Upper lobe of right lung (tissue), 1 donor: ENCODE measurements at places on chromosomes 6 and 20. TPM values are rescaled to one million over a fixed set of nuclear protein-coding genes. Genes with fewer than 3 reads are reported as not detected.

Gene FAM83C
- total RNA-seq = not detected

Gene PHACTR3
- total RNA-seq = 18.2 TPM

DNA sequence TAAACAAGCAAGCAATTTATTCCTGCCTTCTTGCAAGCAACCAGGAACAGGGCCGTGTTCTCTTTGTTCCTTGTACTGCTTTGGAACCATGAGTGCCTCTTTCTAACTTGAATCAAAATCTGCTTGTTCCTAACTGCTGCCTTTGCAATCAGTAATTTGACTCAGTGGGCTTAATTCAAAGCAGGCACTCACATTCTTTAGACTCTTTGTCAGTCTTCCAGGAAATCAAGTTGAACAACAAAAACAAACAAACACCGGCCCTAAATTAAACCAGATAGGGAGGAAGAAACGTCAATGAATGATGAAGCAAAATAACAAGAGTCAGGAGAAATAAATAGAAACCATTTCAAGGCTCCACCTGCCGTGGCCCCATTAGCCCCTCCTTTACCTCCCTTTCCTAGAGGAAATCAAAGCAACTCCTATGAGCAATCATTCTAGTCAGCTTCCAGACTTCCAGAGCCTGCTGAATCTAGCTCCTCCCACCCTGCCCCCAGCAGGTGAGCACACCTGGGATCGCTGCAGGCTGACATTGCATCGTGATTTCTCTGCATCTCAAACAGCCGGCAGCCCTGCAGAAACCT lies 582.2 kb upstream of the FLRT3 start:
- peak; percentile 66 for DNase-seq

DNA sequence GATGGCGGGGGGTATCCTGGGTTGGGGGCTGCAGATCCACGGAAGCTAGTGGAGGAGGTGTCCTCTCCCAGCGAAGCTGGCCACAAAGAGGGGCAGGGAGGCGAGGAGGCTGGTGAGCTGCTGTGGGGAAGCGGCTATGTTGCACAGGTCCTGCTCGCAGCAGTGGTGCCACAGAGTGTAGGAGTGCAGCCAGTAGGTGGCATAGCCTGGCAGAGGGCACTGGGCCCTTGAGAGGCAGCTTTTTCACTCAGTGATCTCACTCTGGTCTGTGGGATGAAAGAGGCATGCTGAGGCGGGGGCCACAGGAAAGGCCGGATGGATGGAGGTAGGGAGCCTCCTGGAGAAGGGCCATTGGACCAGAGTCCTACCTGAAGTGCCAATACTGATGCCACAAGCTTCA lies 2.9 kb upstream of the LY6G6D start:
- DNase-seq = no peak

DNA sequence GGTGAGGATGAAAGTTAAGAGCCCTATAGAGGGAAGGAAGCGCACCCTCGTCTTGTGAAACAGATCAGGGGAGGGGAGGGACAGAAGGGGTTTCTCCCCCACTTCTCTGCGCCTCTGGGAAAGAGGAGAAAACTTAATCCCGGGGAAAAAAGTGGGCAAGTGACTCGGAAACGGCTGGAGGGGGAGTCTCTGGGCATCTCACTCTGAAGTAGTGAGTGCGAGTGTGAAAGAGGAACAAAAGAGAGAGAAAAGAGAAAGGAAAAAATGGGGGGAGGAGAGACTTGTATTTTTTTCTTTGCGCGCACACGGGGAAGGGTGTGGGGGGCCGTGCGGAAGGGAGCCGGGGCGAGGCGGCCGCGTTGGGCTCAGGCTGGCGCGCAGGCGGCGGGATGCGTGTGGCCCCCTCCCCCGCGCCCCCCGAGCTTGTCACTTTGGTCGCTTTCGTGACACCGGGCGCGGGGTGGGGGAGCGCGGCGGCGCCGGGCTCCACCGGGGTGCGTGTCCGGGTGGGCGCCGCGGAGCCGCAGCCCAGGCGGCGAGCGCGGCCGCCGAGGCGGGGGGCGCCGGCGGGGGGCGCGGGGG lies 454 bp downstream of the L3MBTL3 start:
- no peak for DNase-seq

Gene MCCD1
- not detected for total RNA-seq
